Hematopoietic multipotent progenitor cell treated with erythropoietin and hydrocortisone succinate and interleukin-3 and kit ligand, for 15 days (in vitro differentiated cells): ENCODE measurements at places on chromosomes 2 and 18.
A peak's percentile ranks its signal among the peaks of the same experiment; 100 is the strongest.

DNA sequence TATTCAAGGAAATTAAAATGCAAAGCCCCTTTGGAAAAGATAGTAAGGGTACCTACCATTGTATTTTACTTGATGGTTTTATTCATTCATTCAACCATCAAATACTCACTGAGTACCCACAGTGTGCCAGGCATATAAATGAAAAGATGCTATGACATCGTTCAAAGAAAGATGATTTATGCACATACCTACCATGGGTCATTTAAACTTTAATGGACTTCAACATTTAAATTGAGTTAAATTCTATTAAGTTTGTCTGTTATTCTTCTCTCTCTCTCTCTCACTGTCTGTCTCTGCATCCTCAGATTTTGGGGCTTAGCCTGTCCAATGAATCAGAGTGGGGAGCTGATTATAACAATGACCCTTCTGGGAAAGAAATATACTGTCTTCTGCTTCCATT, 87.9 kb downstream of the CERS6 start:
- DNase-seq: no peak

DNA sequence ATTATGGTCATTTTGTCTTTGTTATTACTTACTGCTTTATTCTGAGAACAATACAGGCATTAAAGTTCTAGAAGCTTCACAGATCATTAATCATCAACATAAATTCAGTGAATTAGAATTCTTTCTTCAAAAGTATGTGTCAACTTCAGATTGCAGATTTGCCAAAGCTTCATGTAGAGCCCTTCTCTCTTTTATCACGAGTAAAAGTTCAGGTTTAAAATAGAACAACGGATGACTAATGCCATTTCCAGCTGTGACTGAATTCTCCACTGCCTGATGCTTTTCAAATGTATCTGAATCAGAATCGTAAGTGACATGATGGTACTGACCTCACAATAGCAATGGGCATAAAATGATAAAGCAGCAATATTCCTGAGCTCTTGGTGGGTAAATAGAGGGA, 116.0 kb downstream of the ABCA12 start:
- no peak for DNase-seq

GRCh38 chr18:42229211-42230210, 274.5 kb downstream of the PIK3C3 start:
- no peak for DNase-seq

GRCh38 chr2:26492749-26493515, 15.0 kb upstream of the OTOF start:
- DNase-seq: no peak

DNA sequence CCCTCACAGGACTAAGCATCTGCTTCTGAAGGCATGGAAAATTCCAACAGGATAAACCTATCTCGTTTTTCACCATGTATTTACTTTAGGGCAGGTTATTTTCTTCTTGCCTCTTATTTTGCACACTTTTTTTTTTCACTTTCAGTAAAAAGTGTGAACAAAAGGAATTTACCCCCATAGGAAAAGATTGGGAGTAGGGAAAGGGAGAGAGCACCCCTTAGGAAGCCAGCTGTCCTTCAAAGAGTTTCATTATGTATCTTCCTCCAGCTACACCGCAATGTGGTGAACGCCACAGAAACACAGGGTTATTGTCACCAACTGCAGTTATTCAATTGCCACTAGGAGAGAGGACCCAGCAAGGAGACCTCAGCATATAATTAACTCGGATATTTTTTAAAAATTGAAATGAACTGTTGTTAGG, 286.2 kb upstream of the VRK2 start:
- no peak for DNase-seq

DNA sequence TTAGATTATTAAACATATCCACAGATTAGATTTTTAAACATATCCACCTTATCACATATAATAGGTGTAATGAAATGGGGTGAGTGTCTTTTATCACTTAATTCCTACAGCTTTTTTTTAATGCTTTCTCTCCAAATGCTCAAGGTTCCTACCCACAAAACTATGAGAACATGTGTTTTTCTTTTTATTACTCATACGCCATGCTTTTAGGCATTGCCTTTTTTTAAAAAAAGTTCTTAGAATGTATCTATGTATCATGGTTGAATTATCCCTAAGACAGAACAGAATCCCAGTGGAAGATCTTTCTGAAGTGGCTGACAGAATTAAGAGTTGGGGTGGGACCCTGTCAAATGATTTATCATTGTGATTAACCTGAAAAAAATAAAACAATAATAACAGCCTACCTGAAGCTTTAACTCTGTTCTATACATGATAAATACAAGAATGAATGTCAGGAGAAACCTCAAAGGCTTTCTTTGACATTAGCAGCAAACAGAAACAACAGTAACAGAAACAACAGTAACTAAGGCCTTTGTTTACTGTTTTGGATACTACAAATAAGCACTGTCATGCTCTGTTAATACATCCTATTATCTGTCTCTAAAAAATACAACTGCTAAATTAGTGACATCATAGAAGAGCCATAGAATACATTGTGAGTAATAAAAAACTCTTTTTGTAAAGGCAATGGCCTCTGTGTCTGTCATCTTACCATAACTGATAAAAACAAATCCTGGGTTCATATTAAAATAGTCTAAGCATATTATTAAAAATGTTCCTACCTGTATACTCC, 4.1 kb upstream of the ZNF397 start:
- no peak for DNase-seq

- DNase-seq: peak; percentile 28
Observed at GRCh38 chr2:236177604-236177966, 9.4 kb upstream of the GBX2 start.

- DNase-seq: no peak
Observed at GRCh38 chr2:147173798-147174197, 671.0 kb upstream of the ACVR2A start.

DNA sequence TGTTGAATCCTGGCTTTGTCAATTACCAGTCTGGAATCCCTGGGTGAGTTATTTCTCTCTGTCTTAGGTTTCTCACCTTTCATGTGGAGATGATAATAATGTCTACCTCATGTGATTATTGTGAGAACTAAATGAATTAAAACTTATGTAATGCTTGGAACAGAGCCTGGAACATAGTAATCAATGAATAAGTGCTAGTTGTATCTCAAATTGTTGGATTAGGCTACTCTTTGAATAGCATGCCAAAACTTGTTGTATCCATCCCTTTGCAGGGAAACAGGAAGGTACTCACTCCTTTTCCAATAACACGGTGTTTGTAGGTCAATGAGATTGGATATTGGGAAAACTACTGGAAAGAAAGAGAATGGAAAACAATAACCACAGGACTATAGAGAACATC, 796.6 kb upstream of the ZEB2 start:
- DNase-seq: no peak

- DNase-seq: no peak
Observed at GRCh38 chr2:143588746-143589145, 459.5 kb downstream of the ARHGAP15 start.

- no peak for DNase-seq
Observed at GRCh38 chr2:73928963-73929347, 2.3 kb downstream of the DGUOK start.

DNA sequence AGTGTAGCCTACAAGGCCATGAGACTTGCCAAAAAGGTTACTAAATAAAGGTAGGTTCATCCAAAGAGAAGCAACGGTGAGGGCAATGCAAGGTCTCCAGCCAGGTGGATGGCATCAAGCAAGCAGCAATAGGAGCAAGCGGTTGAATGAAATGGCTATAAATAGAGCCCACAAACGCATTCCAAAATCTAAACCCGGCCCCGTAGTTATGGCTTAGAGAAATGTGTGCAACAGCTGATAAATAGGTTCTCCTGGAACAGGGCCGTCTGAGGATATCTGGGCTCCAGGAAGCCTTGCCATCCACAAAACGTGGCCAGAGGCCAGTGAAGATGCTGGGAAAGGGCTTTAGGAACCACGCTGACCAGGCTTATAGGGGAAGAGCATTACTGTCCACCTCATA, 146.1 kb upstream of the PID1 start:
- no peak for DNase-seq
